ENCODE measurements at places on chromosomes 16 and 17.

GRCh38 chr16:86567701-86568581, 1.3 kb downstream of the FOXC2 start:
- DNase-seq, result no peak

DNA sequence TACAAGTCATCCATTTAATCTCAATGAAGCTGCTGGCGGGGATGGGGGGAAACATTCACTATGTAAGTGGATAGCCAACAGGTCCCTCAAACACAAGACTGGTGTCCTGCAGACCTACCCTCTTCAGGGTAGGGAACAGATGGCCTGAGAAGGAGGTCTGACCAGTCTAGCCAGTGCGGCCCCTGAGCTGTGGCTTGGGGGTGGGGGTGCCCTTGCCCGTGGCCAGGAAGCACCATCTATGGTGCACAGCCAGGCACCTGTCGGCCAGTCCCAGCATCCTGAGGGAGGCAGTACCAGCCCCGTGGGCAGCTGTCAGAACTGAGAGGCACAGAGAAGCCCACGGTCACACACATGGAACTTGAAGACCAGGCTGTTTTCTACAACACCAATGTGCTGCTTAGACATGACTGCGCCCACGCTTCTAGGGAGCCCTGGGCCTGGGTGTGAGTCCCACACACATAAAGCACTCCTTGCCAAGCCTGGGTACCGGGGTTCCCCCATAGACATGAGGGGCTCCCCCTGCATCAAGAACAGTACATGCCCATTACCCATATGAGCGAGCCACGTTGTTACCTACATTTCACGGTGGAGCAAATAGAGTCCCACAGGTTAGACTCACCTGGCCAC, 40.9 kb downstream of the RMI2 start:
- no peak for DNase-seq

DNA sequence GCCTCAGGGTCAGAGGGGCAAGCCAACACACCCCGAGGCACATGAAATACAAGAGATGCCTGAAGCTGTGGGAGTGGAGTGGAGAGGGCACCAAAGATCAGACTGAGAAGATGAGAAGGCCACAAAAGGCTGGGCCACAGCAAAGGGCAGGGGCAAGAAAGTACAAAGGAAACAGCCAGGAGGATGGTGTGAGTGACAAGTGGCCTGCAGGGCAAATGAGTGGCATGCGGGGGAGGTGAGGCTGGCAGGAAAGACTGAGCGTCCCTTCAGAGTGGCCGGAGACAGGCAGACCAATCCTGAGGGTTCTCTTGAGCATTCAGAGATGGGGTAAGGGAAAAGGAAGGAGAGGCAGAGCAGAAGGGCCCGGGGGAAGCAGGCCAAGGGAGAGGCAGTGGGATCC, 23.2 kb downstream of the HSD11B2 start:
- no peak for DNase-seq

DNA sequence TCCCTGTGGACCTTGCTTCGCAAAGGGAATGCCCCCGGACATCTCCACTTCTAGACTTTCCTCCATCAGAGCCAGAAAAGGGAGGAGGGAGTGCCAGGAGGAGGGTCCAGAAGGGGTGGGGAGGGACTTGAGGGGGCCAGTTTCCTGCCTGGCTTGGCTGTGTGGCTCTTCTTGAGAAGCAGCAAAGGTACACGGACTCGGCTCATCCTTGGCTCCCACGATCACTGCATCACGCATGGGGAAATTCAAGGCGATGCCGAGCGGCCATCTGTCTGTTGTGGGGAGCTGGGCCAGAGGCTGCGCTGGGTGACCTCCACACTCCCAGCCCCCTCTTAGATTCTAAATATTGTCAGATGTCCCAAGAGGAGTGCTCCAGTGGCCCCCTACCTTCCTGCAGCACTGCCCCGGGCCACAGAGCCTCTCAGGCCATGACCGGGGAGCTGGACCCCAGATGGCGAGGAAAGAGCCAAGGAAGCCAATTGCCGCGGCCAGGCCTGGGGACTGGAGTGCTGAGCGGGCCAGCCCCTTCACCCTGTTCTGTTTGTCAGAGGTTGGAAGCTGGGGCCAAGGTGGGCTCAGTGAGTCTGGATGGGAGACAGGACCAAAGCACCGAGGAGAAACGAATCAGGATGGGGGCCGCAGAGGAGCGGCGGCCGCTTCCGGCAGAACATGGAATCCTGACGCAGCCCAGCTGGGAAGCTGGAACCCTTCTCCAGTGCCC, 104.5 kb downstream of the RBFOX3 start:
- DNase-seq, result no peak

DNA sequence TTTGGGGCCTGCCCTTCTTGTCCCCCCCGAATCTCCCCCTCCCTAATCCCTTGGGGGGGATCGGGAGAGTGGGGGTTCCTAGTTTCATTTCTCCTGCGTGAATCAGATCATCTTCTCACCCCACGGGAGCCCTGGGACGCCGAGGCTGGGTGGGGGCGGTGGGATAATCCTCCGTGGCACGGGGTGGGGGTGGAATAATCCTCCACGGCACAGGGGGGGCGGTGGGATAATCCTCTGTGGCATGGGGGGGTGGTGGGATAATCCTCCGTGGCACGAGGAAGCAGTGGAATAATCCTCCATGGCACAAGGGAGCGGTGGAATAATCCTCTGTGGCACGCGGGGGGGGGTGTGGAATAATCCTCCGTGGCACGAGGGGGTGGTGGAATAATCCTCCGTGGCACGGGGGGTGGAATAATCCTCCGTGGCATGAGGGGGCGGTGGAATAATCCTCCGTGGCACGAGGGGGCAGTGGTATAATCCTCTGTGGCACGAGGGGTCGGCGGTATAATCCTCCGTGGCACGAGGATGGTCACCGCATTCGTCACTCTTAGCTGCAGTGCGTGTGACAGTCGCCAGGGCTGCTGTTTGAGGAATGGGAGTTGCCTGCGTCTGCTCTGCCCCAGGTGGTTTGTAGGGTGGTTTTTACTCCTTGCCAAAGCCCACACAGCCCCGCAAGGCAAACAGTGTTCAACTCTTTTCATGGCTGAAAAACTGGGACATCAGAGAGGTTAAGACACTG, 156.9 kb downstream of the LAT start:
- DNase-seq, result no peak

- DNase-seq, result no peak
Observed at GRCh38 chr16:25897702-25898101, 205.9 kb downstream of the HS3ST4 start.

GRCh38 chr16:77496934-77497333, 62.1 kb upstream of the ADAMTS18 start:
- no peak for DNase-seq

DNA sequence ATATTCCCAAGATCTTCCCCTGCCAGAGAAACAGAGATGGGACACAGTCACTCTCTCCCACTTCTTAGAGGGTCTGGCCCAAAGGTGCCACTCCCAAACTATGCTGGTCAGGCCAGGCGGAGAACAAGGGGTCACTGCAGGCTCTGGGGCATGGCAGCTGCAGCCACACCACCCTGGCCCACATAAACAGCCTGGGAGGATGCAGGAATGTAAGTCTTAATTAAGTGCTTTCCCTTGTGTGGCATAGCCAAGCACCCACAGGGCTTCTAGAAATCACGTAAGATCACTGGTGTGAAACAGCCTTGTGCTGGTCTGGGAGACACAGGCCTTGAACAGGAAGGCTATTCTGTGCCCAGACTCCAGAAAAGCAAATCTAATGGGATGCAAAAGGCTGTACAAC, 31.5 kb downstream of the ABCC12 start:
- no peak for DNase-seq

DNA sequence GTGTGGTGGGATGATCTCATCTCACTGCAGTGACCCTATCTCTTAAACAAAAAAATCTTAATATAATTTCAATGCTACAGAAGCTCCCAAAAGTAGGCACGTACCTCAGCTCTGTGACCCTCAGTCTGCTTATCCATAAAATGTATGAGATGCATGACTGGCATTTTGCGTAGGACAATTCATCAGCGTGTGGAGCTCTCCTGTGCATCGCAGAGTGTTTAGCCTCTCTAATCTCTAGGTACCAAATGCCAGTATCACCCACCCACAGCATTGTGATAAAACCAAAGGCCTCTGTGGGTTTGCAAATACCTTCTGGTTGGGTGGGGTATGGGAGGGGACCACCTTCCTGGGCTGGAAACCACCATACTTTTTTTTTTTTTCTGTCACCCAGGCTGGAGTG, 19.0 kb upstream of the TUBG2 start:
- DNase-seq, result peak; percentile 25

GRCh38 chr17:32976605-32977004, 15.0 kb upstream of the SPACA3 start:
- DNase-seq, result no peak

GRCh38 chr17:83151056-83151441, 71.6 kb downstream of the METRNL start:
- no peak for DNase-seq

DNA sequence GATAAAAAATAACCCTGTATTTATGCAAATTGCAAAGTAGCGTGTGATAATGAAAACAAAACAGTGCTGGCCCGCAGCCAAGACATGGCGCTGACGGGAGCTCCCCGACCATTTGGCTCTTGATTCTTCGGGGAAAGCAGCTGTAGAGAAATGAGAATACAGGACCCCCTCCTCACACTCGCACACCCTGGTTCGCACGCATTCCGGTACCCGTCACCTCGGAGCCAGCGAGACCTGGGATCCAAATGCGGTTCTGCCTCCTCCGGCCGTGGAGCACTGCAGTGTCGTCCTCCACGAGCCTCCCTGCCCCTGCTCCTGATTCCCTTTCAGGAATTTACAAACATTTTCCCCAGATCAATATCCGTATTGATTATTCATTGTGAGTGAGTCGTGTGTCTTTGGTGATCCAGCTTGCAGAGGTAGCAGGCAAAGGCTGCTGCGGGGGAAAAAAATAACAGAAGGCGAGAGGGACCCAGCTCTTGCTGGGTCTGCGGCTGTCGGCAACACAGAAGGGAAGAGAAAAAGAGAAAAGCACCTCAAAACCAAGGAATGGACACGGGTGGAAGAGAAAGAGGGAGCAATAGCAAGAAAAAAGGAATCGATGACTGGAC, 184.1 kb upstream of the ZFHX3 start:
- no peak for DNase-seq

DNA sequence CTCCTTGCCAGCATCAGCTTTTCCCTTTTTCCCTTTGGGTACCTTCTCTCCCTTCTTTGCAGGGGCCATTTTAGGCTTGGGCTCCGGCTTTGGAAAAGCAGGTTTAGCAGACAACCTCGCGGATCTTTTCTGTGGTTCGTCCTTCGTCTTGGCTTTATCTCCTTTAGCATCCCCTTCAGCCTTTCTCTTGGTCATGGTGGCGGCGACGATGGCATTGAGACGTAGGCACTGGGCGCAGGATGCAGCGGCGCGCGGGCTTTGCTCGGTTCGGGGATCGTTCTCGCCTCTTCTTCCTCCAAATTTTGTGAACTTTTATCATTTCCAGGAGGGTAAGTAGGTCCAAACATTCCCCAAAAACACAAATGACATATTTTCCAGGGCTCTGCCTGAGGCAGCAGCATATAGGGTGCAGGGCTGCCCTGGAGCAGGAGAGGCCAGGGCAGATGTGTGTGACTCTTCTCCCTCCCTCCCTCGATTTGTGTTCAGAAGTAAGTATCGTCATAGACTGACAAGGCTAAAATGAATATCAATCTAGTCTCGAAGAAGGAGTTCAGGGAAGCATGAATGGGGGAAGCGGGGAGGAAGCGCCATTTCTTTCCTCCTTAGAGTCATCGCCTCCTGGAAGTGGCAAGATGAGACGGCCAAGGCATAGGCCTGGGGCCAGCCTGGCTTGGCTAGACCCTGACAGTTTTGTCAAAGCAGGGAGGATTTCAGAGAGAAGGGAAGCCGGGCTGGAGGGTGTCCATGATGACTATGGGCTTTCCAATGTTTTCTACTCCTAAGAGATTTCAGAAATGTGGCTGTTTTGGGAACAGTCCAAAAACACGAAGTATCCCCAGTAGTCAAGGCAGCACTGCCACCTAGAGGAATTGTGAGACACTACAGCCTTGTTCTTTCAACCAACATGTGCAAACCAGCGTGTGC, 13.2 kb downstream of the CHCT1 start:
- DNase-seq, result peak; percentile 80

DNA sequence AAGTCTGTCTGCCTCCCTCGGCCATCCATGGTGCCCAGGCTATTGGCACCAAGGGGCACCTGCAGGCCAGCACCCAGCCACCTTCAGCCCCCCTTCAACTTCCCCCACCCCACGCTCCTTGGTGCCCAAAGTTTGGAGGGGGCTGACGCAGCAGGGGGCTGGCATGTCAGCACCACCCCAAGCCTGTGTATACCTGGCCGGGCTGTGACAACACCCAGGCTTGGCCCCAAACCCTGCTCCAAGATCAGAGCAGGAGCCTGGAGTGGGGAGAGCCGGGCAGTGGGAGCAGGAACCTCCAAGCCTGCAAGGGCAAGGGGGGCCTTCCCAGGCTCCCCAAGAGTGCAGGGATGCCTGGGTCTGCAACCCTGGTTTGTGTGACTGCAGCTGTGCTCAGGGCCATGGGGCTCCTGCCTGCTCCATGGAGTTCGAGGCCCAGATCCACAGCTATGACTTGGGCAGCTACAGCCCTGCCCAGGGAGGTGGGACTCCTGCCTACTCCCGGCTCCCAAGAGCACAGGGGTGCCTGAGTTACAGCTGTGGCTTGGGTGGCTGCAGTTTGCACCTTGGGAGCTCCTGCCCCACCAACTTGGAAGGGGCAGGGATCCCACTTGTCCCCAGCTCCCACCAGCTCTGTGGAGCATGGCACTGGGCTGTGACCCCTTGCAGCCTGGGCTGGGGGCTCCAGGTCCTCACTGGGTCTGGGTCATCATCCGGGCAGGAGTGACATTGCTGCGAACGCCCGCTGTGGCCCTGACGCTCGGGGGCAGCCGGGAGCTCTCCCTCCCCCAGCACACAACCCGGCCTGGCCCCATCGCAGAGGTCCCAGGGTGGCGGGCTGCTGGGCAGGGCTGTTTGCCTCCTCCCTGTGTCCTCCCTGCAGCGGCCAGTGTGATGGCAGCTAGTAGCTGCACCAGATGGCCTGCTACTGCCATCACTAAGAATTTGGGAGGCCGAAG, 175.5 kb upstream of the SDK2 start:
- no peak for DNase-seq

- no peak for DNase-seq
Observed at GRCh38 chr17:68627956-68628575, 26.9 kb upstream of the FAM20A start.

- DNase-seq, result no peak
Observed at GRCh38 chr16:11011326-11011725, 67.0 kb downstream of the CLEC16A start.

- DNase-seq, result no peak
Observed at GRCh38 chr17:64608571-64608981, 53.5 kb downstream of the SMURF2 start.

GRCh38 chr16:7964167-7964566, 626.1 kb downstream of the TMEM114 start:
- no peak for DNase-seq

DNA sequence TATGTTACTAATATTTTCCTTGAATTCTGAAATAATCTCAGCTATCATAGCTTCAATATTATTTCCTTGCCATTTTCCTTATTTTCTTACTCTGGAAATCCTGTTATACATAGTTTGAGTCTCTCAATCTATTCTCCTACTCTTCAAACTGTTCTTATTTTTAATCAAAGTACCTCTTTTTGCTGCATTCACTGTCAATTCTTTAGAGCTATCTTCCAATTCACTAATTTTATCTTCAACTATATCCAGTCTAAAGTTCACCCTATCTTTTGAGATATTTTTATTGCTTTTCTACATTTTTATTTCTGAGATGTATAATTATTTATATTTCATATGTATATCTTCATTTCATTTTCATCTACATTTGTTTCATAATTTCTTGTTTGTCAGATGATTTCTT, 7.3 kb upstream of the XYLT2 start:
- DNase-seq, result no peak

All from D341Med (cell line).